ENCODE measurements at places on chromosomes 6 and 20.

GRCh38 chr20:33679758-33680485 lies 5.7 kb upstream of the NECAB3 start:
- no peak for DNase-seq

- DNase-seq, result no peak
Measured at GRCh38 chr6:127385668-127386430, 42.4 kb upstream of the ECHDC1 start.

DNA sequence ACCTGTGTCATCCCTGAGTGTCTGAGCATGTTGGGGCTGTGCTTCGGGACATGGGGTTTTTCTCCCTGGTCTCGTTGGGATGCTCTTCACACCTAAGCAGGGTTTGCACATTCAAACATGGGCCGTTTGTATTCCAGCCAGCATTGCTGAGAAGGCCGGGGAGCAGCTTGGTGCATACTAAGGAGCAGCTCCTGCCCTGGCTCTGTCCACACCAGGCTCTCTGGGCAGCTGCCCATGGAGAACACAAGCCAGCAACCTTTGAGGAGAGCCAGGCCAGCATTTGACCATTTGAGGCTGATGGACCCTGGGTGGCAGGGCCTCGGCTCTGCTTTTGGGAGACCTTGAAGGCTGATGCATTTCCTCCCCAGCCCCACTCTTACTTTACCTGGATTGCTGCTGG lies 92.1 kb downstream of the PHACTR3 start:
- DNase-seq, result no peak

DNA sequence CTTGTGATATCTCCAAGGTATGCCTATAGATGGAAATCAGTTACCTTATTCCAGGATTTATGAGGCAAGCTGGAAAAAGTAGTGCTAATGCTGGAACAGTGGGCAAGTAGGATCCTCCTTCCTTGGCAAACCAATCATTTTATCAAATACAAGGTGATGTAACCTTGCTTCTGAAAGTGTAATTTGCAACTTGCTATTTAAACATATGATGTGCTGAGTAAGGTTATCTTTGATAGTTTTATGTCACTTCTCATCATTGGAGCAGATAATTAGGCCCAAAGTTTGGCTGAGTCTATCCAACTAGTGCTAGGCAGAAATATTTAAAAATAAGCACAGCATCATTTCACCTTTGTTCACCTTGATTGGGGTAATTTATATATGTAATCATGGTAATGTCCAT lies 3.4 kb upstream of the SHPRH start:
- no peak for DNase-seq

- no peak for DNase-seq
Measured at GRCh38 chr6:102485480-102485879, 1092.0 kb downstream of the GRIK2 start.

GRCh38 chr6:3323696-3324261 lies 65.0 kb downstream of the PSMG4 start:
- DNase-seq, result no peak

- DNase-seq, result no peak
Measured at GRCh38 chr6:3882431-3882830, 33.3 kb downstream of the FAM50B start.

DNA sequence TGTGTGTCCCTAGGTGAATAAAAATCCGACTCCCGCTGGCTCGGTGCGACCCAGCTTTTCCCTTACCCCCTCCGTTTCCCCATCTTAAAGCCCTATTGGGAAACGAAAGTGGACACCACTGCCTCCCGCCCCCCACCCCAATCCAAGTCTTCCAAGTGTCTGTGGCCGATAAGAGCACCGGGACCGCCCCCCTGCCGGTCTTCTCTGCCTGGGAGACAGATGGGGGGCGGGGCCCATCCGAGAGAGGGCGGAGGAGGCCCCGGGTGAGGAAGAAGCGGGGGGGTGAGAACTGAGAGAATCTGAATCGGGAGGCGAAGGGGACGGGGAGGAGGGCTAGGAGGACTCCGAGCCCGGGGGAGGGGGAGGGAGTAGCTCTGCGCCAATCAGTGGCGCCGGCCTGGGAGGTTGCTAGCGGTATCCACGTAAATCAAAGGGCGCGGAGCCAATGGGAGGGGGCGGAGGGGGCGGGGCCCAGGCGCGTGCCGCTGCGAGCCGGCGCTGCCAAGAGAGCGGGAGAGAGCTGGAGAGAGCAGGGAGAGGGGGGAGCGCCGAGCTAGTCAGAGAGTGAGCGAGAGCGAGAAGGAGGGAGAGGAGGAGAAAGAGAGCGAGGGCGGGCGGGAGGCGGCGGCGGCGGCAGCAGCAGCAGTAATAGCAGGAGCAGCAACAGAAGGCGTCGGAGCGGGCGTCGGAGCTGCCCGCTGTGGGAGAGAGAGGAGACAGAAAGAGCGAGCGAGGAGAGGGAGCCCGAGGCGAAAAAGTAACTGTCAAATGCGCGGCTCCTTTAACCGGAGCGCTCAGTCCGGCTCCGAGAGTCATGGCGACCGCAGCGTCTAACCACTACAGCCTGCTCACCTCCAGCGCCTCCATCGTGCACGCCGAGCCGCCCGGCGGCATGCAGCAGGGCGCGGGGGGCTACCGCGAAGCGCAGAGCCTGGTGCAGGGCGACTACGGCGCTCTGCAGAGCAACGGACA lies at the start of gene POU3F2:
TSS of gene POU3F2 (plus strand) at position 515 of the 972 bp plus-strand sequence. CDS start at position 815, 300 bp downstream.
- peak; percentile 66 for DNase-seq

DNA sequence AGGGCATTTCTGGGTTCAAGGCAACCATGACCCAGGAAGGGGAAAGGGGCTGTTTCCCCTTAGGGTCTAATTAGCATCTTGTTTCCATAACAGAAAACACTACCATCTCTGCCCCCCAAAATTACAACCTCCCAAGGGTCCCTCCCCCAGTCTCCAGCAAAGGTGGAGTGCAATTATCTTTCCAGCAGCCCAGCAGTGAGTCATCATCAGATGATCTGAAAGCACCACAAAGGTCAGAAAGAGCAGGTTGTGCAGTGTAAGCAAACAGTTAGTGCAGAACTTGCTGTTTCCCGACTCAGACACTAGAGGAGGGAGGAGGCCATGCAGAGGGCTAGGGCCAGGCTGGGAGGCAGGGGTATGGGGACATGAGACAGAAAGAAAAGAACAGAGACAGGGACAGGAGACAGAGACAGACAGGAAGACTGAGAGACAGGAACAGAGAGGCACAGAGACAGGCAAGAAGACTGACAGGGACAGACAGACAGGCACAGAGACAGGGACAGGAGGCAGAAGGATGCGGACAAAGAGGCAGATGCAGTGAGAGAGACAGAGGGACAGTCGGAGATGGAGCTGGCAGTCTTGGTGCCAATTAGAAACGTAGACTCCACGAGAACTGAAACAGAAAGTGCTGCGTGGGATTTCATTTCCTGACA lies 62.5 kb downstream of the PYGB start:
- peak; percentile 42 for DNase-seq

GRCh38 chr6:64243618-64244017 lies 608.0 kb downstream of the PHF3 start:
- DNase-seq, result no peak

- DNase-seq, result no peak
Measured at GRCh38 chr20:50208085-50208491, 17.5 kb downstream of the CEBPB start.

- no peak for DNase-seq
Measured at GRCh38 chr6:21046276-21046675, 512.0 kb downstream of the CDKAL1 start.

GRCh38 chr6:21502682-21503081 lies 90.9 kb upstream of the SOX4 start:
- no peak for DNase-seq

DNA sequence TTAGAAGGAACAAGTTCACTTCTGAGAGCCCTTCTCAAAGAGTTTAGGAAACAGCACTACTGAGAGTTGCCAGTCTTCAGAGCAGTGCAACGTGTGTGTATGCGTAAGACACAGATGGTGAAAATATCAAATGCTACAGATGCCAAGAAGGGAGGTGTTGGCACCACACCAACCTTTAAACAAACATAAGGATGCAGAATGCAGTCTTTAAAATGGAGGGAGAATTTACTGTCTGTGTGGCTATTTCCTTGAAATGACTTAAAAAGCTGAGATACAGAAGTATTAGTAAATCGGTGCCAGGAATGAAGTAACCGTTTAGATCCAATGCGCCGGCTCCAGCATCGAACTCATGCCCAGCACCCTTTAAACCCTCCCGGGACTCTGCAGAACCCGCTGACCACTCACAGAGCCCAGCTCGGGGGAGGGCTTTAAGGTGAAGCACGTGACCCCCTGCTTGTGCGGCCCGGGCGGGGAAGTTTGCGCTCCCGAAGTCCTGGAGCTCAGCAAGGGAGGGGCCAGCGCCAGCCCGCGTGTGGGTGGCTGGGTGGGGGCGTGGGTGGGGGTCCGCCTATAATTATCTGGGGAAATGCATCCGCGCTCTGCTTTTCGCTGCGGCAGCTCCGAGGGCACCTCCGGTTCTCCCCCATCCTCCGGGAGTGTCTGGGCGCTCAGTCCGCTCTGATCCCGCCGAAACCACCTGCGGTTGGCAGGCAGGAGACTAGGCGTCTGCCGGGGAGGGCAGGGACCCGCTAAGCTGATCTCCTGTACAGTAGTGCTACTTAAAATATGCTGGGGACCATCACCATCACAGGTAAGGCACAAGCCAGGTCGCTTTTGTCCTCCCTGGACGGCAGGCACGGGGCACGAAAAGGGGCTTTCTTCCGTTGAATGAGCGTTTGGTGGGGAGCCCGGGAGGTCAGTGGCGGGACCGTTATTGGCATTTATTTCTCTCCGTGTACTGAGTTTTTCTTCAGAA lies 66.0 kb downstream of the ZBTB2 start:
- DNase-seq, result peak; percentile 2

GRCh38 chr20:45842169-45842812 lies 8.7 kb downstream of the SNX21 start:
- DNase-seq, result no peak

DNA sequence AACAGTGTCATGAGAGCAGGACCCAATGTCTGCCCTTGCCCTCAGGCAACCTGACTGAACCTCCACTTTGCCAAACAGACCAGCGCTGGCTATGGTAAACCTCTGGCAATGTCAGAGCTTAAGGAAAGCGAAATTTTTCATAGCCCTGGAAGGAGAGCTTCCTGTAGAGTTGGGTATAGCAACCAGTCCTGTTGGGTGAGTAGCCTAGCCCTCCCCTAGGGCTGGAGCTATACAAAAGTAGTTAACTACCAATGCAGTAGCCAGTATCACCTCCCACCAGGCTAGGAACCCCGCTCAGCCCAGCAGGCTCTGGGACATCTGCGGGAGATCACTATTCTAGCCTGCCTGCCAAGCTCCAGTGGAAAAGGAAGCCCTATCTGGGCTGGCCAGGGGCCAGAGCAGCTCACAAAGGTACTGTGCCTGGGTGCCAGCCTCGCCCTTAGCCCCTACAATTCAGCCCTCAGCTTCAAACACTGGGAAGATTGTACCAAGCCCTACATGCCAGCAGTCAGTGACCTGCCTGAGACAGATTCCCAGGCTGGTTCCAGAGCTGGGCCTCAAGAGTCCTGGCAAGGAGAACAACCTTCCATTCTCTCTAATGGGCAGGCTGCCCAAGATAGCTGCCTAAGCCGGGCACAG lies 7.9 kb downstream of the WFDC3 start:
- no peak for DNase-seq

GRCh38 chr20:22962567-22963439 lies 72.3 kb upstream of the SSTR4 start:
- no peak for DNase-seq

- DNase-seq, result no peak
Measured at GRCh38 chr20:49964964-49965780, 17.6 kb upstream of the SNAI1 start.

DNA sequence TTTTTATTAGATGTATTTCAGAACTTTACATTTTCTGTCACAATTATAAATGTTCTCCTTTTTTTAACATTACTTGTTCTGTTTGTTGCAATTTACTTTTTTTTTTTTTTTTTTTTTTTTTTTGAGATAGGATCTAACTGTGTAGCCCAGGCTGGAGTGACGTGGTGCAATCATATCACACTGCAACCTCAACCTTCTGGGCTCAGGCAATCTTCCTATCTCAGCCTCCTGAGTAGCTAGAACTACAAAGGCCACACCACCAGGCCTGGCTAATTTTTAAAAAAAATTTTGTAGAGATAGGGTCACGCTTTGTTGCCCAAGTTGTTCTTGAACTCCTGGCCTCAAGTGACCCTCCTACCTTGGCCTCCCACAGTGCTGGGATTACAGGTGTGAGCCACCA lies 15.1 kb upstream of the MBOAT1 start:
- no peak for DNase-seq

- no peak for DNase-seq
Measured at GRCh38 chr6:159305804-159306537, 136.8 kb downstream of the FNDC1 start.

DNA sequence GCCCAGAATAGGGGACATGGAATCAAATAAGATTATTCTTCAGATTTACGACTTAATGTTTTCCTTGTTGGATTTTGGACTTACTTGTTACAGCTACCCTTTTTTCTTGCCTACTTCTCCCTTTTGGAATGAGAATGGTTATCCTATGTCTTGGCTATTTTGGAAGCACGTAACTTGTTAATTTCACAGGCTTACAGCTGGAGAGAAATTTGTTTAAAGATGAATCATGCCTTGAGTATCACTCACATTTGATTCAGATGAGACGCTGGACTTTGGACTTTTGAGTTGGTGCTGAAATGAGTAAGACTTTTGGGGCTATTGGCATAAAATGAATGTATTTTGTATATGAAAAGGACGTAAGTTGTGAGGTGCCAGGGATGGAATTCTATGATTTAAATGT lies 83.3 kb downstream of the SMPDL3A start:
- DNase-seq, result no peak

GRCh38 chr6:99512033-99512432 lies 3.2 kb downstream of the USP45 start:
- DNase-seq, result no peak

DNA sequence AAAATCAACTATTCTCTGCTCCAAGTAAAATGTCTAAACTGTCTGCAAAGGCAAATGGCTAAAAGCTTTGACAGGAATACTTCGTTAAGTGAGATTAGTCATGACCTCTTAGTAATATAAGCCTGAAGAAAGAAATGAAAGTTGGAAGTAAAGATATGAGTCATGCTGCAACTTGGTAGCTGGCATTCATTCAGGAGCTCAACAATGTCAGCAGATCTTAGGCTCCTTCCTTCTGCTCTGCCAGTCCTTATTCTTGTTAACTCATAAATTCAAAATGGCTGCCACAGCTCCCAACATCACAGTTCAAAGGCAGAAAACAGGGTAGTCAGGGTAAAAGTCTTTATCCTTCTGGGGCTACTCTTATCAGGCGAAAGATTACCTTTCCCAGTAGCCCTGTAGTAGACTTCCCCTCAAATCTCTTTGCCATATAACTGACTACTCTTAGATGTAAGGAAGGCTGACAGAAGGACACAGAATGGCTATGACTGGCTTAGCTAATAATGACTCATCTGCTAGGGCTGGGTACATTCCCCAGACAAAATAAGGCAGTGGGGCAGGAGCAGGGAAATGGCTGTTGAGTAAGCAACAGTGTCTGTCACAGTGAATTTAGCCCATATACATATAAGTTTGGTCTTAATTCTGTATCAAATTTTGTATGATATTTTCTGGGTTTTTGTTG lies 24.4 kb upstream of the C6orf62 start:
- DNase-seq, result peak; percentile 4

DNA sequence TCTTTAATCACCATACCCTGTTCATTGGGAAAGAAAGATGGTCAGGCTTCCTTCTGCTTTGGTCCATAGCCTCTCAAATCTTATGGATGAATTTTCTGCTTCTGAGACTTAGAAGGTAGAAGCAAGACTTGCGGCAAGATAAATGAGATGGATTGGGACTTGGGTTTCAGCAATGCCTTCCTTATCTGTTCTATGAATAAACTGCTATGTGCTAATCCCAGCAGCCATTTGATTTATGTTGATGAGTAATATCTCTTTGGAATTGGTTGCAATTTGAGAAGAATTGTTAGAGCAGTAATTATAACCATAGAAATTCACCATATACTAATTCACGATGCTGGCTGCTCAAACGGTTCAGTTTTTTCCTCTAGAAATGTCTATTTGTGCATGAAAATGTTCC lies 48.3 kb downstream of the TXLNB start:
- DNase-seq, result no peak
